ENCODE measurements at places on chromosomes 2 and 18. TPM values are rescaled to one million over a fixed set of nuclear protein-coding genes. Genes with fewer than 3 reads are reported as not detected.

DNA sequence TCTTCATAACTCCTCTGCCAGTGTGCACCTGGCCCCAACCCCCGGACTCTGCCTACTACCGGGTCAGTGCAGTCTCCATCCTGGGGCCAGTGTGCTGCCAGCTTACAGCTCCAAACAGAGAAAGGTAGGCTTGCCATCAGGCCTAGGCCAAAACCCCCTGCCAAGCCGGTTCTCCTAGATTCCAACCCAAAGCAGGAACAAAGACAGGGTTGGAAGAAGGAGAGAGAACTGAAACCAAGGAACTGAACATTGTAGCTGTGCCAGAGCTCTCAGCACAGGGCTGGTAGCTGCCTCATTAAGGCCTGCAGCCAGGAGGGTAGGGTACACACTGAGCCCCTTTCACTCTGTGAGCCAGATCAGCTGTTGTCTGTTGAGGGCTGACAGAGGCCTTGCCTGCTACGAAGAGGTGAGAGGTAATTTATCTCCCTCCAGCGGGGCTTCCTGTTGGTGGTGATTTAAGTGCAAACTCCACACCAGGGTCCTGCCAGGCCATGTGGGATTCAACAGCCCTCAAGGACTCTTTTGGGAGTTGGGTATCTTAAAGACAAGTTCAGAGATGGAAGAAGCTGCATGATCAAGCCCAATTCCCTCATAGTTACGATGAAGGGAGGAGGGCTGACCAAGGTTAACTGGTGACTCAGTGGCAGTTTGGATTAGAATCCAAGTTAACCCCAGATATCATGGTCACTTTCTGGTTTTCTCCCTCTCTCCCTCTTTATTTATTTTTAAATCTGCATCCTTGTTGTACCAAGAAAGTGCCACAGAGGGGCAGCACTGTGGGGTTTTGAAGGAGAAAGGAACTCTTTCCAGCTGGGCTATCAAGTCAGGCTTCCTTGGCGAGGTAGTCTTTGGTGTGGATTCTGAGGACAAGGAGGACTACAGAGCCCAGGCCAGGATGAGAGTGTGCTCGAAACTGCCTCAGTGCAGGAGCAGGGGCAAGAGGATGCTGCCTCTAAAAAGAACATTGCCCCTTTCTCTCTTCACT lies 48.1 kb downstream of the CYRIA start:
- DNase-seq, result no peak

DNA sequence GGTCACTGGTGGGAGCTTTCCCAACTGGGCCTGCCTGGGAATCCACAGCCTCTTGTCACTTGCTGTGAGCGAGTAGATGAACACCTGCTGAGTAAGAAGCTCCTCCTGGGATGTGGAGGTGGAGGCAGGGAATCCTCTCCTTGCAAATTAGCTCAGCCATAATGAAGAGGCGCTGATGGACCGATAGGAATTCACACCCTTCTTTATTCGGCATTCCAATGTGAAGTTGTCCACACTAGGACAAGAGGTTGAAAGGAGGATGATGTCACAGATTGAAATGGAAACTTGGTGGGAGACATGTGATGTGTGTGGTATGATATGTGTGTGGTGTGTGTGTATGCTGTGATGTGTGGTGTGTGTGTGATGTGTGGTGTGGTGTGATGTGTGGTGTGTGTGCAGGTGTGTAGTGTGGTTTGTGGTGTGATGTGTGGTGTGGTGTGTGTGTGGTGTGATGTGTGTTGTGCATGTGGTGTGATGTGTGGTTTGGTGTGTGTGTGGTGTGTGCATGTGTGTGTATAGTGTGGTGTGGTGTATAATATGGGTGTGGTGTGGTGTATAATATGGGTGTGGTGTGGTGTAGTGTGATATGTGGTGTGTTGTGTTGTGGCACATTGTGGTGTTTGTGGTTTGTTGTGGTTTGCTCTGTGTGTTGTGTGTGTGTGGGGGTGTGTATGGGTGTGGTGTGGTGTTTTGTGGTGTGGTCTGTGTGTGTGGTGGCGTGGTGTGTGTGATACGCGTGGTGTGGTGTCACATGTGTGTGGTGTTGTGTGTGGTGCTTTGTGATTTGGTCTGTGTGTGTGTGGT lies 216.4 kb downstream of the BCL2 start:
- DNase-seq, result no peak

DNA sequence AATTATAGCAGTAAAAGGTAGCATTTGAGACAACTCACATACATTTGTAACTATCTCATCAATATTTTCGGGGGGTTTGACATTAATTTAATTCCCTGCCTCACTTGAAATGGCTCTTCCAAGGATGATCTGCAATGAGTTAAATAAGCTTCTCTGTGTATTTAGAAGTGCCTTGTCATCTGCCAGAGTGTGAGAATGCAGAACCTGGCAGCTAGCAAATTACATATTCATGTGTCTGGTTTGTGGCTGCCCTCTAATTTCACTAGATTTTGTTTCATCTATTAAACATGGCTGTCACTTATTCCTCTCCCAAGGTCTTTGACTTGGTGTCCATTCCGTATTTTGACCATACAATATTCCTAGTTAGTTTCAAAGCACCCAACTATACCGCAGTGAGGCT lies 158.3 kb upstream of the CAVIN2 start:
- no peak for DNase-seq

DNA sequence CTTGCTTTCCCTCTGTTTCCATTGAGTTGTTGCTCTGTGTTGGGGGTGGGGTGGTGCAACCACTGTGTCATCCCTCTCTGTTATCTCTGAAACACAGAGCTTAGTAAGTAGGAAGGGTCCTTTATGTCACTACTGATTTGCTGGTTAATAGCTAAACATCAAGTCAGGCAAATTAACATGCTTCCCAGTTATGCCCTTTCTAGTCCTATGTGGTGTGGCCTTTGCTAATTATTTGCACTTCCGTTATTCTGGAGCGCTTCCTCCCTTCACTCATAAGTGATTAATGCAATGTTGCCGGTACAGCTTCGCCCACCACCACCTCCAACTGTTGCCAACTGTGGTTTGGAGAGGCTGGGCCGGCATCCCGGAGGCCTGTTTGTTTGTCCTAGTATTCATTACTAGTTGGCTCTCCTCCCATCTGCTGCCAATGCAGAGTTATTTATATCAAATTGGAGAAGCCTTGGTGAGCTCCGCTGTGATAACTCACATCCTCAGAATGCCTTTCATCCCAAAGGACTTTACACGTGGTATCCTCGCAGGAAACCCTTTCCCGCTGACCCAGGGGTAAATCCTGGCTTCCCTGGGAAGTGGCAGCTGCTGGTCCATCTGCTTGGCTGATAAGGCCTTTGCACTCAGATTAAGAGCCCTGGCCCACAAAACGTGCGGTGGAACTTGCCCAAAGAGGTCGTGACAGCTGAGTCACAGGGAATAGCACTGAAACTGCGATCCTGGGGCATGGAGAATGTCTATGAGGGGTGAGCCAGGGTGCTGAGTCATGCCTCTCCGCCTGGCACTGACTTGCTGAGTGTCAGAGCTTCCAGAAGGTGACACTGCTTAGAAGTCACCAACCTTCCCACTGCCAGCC lies 72.0 kb upstream of the ZCCHC2 start:
- no peak for DNase-seq

GRCh38 chr2:7895289-7895688 lies 786.6 kb upstream of the ID2 start:
- DNase-seq, result no peak

DNA sequence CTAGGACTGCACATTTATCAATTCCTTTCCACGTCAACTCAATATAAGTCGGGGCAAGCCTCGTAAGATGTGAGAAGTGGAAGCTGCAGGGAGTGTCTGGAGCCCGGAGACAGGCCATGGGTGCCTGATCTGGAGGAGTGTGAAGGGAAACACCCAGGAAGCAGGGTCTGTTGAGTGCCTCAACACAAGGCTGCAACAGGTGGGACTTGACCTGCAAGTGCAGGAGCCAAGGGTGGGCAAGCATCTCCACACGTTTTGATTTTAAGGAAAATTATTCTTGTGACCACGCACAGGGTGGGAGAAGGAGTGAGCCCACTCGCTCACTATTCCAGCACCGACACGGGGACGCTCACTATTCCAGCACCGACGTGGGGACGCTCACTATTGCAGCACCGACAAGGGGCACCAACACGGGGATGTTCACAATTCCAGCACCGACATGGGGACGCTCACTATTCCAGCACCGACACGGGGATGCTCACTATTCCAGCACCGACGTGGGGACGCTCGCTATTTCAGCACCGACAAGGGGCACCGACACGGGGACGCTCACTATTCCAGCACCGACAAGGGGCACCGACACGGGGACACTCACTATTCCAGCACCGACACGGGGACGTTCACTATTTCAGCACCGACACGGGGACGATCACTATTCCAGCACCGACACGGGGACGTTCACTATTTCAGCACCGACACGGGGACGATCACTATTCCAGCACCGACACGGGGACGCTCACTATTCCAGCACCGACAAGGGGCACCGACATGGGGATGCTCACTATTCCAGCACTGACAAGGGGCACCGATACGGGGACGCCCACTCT lies 197.3 kb downstream of the EIPR1 start:
- DNase-seq, result no peak

DPYSL5 gene
- not detected for polyA plus RNA-seq

DNA sequence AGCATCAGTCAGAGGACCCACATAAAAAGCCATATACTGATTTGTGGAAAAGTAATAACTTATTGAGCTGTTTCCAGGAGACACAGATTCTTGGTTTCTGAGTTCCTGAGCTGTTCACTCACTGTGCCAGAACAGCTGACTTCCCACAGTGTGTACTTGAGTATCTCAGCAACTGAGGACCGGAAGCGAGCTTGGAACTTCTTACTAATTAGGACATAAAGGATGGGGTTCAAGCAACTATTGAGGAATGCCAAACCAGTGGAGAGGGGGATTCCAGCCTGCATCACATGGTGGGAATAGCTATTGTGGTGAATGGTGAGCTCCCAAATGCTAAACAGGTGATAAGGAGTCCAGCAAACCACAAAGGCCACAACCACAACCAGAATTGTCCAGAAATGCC lies 16.4 kb downstream of the EEF1B2 start:
- DNase-seq, result no peak

DNA sequence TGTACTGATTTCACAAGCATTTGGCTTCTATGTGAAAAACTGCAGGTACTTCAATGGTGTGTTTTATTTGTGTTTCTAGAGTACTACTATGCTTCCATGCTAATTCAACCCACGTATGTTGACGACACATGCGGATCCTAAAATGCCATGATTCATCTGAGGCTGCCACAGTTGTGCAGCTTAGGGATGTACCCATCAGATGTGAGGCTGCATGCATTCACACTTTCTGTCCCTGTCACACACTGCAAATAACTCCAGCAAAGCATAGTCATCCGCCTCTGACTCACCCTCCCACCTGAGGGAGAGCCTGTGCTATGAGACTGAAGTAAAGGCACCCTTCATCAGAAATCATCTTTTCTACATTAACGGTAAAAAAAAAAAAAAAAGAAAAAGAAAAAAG lies 22.1 kb upstream of the SERTAD2 start:
- no peak for DNase-seq

- no peak for DNase-seq
These were observed 40.7 kb downstream of the ODC1 start for GRCh38 chr2:10407432-10407831.

DNA sequence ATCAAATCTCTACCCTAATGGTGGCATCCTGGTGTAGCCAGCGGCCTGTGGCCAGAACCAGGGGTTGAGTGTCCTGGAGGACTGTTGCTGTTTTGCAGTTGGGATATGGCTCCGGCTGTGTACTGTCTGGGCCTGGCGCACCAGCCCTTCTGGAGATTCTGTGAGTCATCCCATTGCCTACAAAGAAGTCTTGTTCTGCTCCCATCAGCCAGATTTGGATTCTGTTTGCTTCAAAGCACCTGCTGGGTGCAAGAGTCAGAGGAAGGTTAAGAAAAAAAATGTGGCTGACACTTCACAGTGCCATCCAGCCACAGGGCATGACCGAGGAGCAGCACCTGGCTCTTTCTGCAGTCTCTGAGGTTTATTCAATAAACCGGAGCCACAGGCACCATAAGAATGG lies 41.0 kb upstream of the ASAP2 start:
- DNase-seq, result no peak

DNA sequence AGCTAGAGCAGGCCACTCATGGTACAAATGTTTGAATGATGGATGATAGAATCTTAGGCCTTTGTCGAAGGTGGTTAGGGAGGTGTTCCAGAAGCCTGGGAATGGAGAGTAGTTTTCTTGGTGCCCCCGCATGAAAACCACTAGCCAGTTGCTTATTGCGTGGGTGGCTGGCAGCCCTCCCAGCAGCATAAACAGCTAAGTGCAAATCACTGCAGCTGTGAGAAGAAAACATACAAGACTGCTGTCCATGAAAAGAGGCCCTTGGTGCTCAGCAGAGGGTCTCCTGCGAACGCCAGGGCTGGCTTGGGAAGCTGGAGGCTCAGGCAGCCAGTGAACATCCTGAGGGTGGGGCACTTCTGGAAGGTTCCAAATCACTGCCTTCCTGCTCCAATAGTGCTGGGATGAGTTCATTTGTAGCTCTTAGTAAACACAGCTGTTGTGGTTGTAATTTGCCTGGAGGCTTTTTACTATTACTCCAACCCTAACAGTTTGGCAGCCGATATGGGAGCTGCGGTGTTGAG lies 118.8 kb downstream of the MGAT5 start:
- peak; percentile 86 for DNase-seq

DNA sequence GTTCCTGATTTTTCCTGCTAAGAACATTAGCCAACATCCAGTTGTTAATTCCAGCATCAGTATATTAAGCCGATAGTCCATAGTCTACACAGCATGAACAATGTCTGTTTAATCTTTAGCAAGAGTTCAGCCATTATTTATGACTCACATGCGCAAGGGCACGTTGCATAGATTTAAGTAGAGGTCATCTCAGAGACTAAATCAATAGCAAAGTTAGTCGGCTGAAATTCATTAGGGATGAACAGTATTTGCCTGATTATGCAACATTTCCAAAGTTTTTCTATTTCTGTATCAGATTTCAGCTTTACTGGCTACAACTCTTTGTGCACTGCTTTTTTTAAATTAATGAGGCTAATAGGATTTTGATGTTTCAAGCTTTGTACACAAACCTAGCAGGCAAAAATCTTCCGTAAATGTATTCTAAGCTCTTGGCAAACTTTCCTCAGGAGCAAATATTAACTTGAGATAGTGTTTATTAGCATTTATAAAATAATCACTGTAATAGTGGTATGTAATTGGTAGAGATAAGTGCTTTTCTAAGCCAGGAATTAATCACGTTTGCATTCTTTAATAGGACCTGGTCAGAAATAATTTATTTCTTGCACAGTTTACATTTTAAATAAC lies 578.7 kb upstream of the ID2 start:
- peak; percentile 32 for DNase-seq

DNA sequence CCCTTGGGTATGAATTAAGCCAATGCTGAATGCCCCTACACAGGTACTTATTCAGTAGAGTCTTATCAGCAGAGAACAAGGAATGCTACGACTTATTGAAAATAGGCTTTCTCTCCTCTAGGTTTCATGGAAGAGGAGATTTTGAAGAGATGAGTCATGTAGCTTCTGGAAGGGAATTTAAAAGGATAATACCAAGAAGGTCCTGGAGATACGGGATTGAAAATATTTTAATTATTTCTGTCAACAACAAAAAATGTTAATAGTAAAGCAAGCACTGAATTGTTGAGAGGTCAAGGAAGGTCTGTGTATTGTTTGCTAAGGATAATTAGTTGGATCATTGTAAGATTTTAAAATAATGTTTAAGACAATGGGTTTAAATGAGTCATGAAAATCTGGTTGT lies 293.0 kb upstream of the SPHKAP start:
- DNase-seq, result no peak

CROCC2 gene
- not detected for polyA plus RNA-seq

Data from AG04450 (cell line).